ENCODE measurements at places on chromosomes 11 and 22. TPM values are rescaled to one million over a fixed set of nuclear protein-coding genes. Genes with fewer than 3 reads are reported as not detected.

Gene ZNHIT2
- 21.2 TPM for total RNA-seq

Gene CASP1
- total RNA-seq = 16.2 TPM

Gene OR51I1
- total RNA-seq = 0.24 TPM

Gene DEFB131B
- total RNA-seq = not detected

Gene OR6X1
- total RNA-seq = not detected

Gene CYTH4
- total RNA-seq = 1.5 TPM

Gene MOV10L1
- total RNA-seq = 0.64 TPM

Gene MPZL3
- total RNA-seq = 34.3 TPM

Gene TSPAN18
- not detected for total RNA-seq

Gene ZNF70
- total RNA-seq = 1.9 TPM

Gene GVQW3
- 0.43 TPM for total RNA-seq

Gene P2RY6
- total RNA-seq = 0.21 TPM

Gene KDELR3
- 3.2 TPM for total RNA-seq

Gene MIAT
- total RNA-seq = 0.48 TPM

Gene RAB3IL1
- 1.9 TPM for total RNA-seq

Gene SLC1A2
- 0.24 TPM for total RNA-seq

Gene CBLIF
- total RNA-seq = not detected

Gene ARHGAP42
- total RNA-seq = 3.1 TPM

Gene SEC14L6
- 6.7 TPM for total RNA-seq

Gene FREY1
- total RNA-seq = 2.6 TPM

Gene HSPB2
- not detected for total RNA-seq

Gene FAT3
- total RNA-seq = 1.9 TPM

Gene KRTAP5-11
- total RNA-seq = 0.72 TPM

Gene UBQLNL
- total RNA-seq = not detected

Gene COA4
- 107 TPM for total RNA-seq

Gene MUC15
- total RNA-seq = under 0.01 TPM

Gene NFAM1
- under 0.01 TPM for total RNA-seq

Gene MAJIN
- not detected for total RNA-seq

Gene SLC22A6
- not detected for total RNA-seq

Gene HORMAD2
- not detected for total RNA-seq

Gene MRGPRF
- total RNA-seq = not detected

Gene OR2AG2
- total RNA-seq = under 0.01 TPM

Gene CALCA
- total RNA-seq = not detected

Gene SHANK3
- 1.5 TPM for total RNA-seq

Gene SELENOM
- total RNA-seq = 69.4 TPM

Gene GCAT
- 26.4 TPM for total RNA-seq

Gene COMMD9
- 20.0 TPM for total RNA-seq

Gene CCDC15
- 1.5 TPM for total RNA-seq

Gene RFPL3
- not detected for total RNA-seq

Gene C22orf31
- total RNA-seq = not detected

Gene SSTR3
- under 0.01 TPM for total RNA-seq

Gene HOATZ
- total RNA-seq = not detected

Gene ACAD8
- 11.3 TPM for total RNA-seq

Gene HBD
- not detected for total RNA-seq

Gene IGSF9B
- total RNA-seq = under 0.01 TPM

Gene GLYAT
- total RNA-seq = not detected

Gene SMIM38
- 0.21 TPM for total RNA-seq

Gene P2RY2
- 19.8 TPM for total RNA-seq

Gene DNAJB7
- not detected for total RNA-seq

Gene SCARF2
- 0.43 TPM for total RNA-seq

Gene CCDC90B
- total RNA-seq = 47.3 TPM

Gene HEPN1
- not detected for total RNA-seq

Gene OR5P2
- not detected for total RNA-seq

Gene CASP12
- not detected for total RNA-seq

Gene TRIOBP
- 49.0 TPM for total RNA-seq

Gene OR52A5
- total RNA-seq = not detected

Gene RTN4RL2
- total RNA-seq = not detected

Gene FGF19
- total RNA-seq = not detected

Gene OR4D5
- total RNA-seq = not detected

Measured in tracheal epithelial cell (primary cell).